8988T (cell line): ENCODE measurements at places on chromosomes 11 and 22.

- no peak for DNase-seq
Measured at GRCh38 chr11:128480066-128480465, 107.3 kb downstream of the ETS1 start.

- DNase-seq, result no peak
Measured at GRCh38 chr11:128479144-128479543, 108.2 kb downstream of the ETS1 start.

DNA sequence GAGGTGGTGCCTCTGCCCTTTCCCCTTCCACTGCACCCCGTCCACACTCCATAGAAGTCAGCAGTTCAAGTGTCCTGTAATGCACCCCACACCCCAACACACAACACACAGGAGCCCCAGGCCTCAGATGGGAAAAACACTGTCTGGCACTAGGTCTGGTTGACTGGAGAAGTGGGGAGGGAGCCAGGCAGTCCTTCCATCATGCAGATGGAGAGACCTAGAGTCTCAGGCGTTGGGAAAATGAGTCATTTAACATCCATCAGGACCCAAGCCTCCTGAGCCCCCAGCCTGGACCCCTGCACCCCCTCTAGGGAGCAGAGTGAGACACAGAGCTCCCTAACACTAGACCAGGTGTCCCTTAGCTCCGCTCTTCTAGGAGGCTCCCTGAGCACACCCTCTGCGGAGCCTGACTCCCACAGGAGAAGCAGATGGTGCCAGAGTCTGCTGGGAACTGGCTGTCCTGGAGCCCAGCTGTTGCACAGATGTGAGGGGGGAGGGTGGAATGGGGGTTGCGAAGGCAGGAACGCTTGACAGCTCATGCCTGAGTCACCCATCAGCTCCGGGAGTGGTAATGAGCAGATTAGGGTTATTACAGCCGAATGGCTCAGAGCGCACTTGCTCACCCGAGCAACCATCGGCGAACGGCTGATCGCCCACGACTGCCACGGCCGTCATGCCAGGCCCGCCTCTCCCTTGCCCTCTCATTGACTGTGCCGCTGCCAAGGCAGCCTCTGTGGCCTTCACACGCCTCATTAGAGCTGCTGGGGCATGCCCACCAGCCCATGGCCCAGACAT is 22.1 kb upstream of the SYT7 start:
- no peak for DNase-seq

GRCh38 chr22:44599084-44599483 is 101.1 kb upstream of the RTL6 start:
- no peak for DNase-seq

DNA sequence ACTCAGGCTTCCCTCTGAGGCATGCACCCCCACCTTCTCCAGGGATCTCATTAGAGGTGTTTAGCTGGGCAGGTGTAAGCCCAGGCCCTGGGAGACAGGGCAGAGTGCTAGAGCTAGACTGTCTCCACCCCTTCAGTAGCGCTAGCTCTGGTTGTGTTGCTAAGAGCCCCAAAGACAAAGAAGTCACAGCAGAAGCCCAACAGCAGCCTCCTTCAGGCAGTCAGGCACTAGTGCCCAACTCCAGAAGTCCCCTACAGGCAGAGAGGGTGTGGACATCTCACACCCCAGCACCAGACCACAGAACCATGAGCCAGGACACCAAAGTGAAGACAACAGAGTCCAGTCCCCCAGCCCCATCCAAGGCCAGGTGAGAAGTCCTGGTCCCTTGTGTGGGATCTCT is at the start of gene CNGA4:
Gene CNGA4, plus strand, starts transcription at position 188 of the 400 bp plus-strand sequence. Its CDS starts 118 bp downstream, at position 306.
- DNase-seq, result no peak

DNA sequence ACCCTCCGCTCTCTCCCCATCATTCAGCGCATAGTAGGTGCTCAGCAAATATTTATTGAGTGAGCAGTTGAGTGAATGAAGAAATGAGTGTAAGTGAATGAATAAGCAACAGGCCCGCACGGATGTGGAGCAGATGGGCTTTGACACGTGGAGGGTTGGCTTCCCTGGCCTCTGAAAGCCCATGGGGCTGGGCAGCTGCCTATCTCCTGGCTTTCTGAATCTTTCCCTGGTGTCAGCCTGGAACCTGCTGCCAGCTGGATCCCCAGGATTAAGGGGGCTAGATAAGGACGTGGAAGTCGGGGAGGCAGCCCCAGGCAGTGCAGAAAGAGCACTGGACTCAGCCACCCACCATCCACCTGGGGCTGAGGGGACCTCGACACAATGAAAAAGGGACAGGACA is 12.6 kb downstream of the IL2RB start:
- DNase-seq, result no peak

DNA sequence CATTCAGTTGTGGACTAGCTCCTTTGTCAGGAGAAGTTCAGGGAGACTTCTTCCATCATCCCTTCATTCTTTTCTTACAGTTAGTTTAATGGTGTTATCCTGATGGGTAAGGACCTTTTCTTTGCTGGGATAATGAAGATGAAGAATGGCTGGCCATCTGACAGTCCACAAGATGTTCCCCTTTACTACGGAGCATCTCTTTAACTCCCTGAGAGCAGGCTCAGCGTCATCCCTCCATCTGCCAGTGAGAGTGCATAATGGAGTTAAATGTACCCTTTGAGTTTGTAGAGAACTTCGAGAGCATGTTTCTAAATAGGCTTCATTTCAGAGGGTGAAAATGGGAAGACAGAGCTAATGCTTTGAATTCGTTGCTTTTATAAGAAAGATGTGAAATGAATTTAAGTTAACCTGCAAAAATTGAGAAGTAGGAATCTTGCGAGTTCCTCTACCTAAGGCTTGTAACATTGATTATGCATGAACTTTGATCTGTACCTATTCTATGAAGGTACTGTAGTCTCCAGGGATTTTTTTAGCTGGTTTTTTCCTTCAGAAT is 1.7 kb downstream of the EP300 start:
- DNase-seq, result no peak

DNA sequence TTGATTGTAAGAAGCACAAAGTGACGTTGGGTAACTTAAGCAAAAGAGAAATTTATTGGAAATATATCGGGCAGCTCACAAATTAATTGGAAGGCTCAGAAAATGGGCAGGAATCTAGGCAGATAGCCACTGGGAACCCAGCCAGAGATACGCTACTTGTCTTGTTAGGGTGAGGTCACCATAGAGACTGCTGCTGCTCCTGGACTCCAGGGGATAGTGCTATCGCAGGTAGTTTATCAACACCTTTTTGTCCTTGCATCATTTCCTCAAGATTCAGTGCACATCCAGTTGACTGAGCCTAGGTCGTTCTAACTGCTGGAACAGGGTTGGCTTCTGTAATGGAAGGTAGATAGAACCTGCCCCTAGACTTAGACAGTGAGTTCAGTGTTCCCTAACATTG is 19.6 kb downstream of the AMOTL1 start:
- no peak for DNase-seq
